ENCODE measurements at places on chromosomes 2 and 18. TPM values are rescaled to one million over a fixed set of nuclear protein-coding genes. Genes with fewer than 3 reads are reported as not detected.

DNA sequence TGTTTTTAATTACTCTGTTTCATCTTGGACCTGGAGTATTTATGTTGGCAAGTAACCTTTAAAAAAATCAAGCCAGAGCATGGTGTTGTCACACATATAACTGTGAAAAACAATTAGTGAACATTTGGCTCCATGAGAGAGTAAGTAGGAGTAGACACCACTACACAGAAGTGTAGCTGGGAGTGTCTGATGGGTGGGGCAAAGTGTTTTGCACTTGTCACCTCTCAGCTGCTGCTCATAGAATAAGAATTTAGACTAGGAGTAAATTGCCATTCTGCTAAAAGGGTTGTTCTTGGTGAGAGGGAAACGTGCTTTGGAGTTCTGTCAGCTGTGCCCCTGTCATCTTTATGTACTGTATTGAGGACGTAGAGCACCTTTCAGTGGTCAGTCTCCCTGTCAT, 114.5 kb downstream of the TTC27 start:
- no peaks in the 10 kb centered on the region for H3K27me3 ChIP-seq
- no peak overlapping the region for H3K4me3 ChIP-seq
- H3K36me3 ChIP-seq, result peaks cover 10% of the 10 kb centered on the region

DNA sequence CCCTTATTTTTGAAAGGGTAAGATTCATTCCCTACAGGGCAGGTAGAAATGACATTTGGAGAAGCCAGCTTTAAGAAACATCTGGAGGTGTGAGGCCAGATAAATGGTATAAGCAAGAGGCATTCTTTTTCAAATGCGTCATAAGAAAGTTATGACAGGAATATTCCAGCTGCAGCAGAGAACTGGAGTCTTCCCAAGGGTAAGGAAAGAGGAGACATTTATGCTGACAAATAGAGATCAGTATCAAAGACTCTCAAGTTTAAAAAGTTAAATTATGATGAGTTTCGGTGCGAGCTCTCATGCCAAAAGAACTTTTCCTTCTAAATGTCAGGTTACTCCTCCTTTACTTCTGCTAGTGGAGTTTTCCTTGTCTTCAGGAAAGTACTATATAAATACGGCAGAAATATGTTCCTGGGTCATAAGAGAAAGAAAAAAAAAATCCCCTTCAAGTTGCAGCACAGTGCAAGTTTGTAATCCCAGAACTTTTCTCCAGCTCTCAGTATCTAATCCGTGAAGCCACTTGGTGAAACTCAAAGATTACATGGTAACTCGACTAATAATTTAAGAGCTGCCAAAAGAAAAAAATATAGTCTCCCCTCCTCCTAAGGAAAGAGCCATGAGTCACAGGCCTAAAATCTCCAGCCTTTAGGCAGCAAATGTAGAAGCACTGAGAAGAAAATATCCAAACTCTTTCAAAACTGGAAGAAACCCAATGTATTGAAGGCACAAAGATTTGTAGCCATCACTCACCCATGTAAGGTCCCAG, 428.1 kb downstream of the MEIS1 start:
- no peaks in the 10 kb centered on the region for H3K4me1 ChIP-seq
- H3K36me3 ChIP-seq, result no peaks in the 10 kb centered on the region
- no peak overlapping the region for H3K4me3 ChIP-seq
- no peak overlapping the region for H3K27ac ChIP-seq

The DCDC2C gene
- total RNA-seq, result not detected

The ZNF892 gene
- total RNA-seq, result 2.0 TPM

DNA sequence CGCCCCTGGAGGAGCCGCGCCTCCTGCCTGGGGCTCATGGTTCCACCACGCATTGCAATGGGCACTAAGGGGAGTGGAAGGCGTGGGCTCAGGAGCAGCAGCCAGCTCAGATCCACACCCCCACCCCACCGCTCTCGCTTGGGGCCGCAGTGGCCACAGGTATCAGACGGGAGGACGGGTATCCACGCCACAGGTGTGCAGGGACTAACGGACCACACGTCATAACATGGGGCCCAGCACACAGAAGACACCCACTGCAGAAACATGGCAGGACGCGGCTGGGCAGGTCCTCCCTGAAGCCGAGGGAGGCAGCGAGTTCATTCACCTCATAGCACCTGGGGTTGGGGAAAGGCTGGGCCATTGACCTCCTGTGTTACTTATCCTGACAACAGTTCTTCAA, 13.0 kb downstream of the HDAC4 start:
- no peak overlapping the region for H3K27ac ChIP-seq
- H3K36me3 ChIP-seq, result peaks cover 2% of the 10 kb centered on the region
- no peak overlapping the region for H3K4me3 ChIP-seq
- DNase-seq, result no peak
- peaks cover 9% of the 10 kb centered on the region for H3K4me1 ChIP-seq

- peaks cover 2% of the 10 kb centered on the region for H3K36me3 ChIP-seq
- no peaks in the 10 kb centered on the region for H3K27me3 ChIP-seq
- H3K27ac ChIP-seq, result no peak overlapping the region
- DNase-seq, result no peak
These were observed 113.7 kb upstream of the ZFP36L2 start for GRCh38 chr2:43340066-43340465.

GRCh38 chr18:40414155-40414754, 1540.8 kb upstream of the PIK3C3 start:
- no peaks in the 10 kb centered on the region for H3K36me3 ChIP-seq
- no peak overlapping the region for H3K4me3 ChIP-seq
- no peaks in the 10 kb centered on the region for H3K4me1 ChIP-seq
- H3K27me3 ChIP-seq, result no peaks in the 10 kb centered on the region

- peak overlapping the region; percentile 90 for H3K27ac ChIP-seq
- DNase-seq, result no peak
- H3K36me3 ChIP-seq, result no peaks in the 10 kb centered on the region
- peaks cover 36% of the 10 kb centered on the region for H3K4me1 ChIP-seq
- H3K4me3 ChIP-seq, result peak overlapping the region; percentile 82
- no peaks in the 10 kb centered on the region for H3K27me3 ChIP-seq
These were observed 69.3 kb upstream of the MCFD2 start for GRCh38 chr2:46984642-46985476.

DNA sequence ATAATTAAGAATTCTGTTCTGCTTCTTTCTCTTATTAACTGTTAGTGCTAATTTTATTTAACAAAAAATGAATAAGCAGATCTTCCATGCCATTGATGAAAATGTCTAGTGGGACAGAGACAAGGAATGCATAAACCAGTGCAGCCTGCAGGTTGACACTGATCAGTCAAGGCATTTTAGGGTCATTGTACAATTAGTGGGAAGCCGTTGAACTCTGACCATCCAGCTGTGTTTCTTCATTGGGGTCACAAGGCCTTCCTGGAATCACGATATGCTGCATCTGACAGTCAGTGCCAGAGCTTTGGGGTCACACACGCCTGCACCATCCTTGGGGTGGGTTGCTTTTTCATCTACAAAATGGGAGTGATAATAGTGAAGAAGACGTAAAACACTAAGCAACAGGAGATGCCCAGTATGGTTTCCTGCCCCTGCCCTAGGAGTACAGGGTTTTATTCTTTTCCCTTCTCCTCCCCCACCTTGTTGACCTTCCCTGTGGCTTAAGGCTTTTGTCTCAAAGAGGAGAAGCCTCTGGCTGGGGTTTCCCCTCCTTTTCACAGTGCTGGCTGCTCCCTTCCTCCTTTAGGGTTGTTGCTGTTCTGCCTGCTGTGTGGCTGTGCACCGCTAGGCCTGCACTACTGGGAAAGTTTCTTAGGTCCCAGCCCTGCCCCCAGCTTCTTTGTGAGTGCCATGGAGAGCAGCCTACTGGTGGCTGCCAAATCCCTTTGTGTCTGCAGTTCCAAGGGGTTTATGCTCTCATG, 245.6 kb downstream of the TPGS2 start:
- H3K27me3 ChIP-seq, result peaks cover 5% of the 10 kb centered on the region
- H3K27ac ChIP-seq, result no peak overlapping the region
- H3K4me3 ChIP-seq, result no peak overlapping the region

DNA sequence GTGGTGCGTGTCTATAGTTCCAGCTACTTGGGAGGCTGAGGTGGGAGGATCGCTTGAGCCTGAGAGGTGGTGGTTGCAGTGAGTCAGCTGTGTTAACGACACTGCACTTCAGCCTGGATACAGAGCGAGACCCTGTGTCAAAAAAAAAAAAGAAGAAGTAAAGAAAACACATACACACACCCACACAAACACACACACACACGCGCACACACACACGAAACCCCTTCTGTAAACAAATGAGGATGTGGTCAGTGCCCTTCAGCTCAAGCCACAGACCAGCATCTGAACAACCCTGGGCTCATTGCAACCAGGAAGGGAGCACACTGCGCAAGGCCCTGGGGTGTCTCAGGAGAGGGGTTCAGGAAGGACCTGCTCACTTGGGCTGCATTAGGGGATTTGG, 47.9 kb upstream of the KCNF1 start:
- H3K36me3 ChIP-seq, result peaks cover 7% of the 10 kb centered on the region
- no peak for DNase-seq
- no peak overlapping the region for H3K27ac ChIP-seq

DNA sequence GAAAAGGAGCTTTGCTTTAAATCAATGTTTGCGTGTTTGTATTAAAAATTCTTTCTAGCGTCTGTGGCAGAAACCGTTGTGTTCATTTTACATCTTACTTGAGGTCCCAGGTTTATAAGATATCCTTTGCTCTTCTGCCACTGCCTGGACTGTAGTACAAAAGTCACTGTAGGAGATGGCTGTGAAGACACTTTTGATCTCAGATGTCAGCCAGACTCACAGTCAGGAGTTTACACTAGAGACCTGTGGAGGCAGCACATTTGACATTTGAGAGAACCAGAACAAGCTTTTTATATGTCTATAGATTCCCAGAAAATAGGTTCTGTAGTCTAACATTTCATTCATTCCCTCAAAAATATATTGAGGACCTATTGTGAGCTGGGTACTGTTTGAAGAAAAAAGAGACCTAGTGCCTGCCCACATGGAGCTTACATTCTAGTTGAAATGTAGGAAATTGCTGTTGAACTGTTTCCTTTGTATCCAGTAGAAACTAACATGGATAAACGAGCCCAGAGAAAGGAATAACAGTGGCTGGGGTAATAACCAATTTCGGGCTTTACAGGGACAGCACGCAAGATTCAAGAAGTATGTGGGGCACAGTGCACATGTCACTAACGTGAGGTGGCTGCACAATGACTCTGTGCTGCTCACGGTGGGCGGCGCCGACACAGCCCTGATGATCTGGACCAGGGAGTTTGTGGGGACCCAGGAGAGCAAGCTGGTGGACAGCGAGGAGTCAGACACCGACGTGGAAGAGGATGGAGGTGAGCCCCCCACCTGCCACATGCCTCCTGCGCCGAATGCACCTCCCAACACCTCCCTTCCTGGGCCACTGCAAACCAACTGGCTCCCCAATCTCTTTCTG, 122.3 kb downstream of the RTN4 start:
- no peaks in the 10 kb centered on the region for H3K4me1 ChIP-seq
- peaks cover 12% of the 10 kb centered on the region for H3K27me3 ChIP-seq
- DNase-seq, result no peak
- no peaks in the 10 kb centered on the region for H3K36me3 ChIP-seq
- no peak overlapping the region for H3K27ac ChIP-seq

The LIMS3 gene
- 1.3 TPM for total RNA-seq

DNA sequence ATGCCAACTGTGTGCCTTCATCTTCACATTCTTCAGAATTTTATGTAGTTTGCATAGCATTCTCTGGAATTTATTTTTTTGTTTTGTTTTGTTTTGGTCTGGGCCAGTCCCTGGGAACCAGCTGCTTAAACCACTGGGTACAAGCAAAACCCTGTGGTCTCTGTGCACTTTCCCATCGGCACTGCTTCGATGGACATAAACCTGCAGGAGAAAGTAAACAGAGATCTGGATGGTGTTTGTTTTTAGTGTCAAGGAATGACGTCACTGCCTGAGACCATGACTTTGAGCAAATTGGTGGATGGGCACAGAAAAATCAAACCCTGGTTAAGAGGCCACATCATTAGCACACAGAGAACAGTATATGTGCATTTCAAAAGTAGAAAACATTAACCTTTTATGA, 64.7 kb upstream of the RASGRP3 start:
- H3K36me3 ChIP-seq, result peaks cover under 1% of the 10 kb centered on the region
- peaks cover 8% of the 10 kb centered on the region for H3K27me3 ChIP-seq
- H3K4me3 ChIP-seq, result no peak overlapping the region
- no peak for DNase-seq
- H3K27ac ChIP-seq, result no peak overlapping the region
- H3K4me1 ChIP-seq, result no peaks in the 10 kb centered on the region

DNA sequence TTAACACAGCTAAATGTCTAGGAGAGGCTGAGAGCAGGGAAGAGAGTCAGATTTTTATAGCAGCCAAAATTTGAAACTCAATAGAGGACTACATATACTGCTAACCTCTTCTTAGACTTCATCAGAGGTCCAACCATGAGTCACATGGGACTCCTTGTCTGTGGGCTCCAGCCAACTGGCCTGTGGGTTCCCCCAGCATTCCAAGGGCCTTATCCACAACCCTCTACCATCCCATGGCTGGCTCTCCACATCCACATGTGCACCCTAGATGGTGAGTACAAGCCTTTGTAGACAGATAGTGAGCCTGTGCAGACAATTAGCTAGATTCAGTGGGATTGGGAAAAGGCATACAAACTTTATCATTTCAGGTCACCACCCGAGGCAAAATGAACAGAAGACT, 901.9 kb upstream of the ZEB2 start:
- no peaks in the 10 kb centered on the region for H3K4me1 ChIP-seq
- no peak overlapping the region for H3K4me3 ChIP-seq
- H3K27ac ChIP-seq, result no peak overlapping the region

DNA sequence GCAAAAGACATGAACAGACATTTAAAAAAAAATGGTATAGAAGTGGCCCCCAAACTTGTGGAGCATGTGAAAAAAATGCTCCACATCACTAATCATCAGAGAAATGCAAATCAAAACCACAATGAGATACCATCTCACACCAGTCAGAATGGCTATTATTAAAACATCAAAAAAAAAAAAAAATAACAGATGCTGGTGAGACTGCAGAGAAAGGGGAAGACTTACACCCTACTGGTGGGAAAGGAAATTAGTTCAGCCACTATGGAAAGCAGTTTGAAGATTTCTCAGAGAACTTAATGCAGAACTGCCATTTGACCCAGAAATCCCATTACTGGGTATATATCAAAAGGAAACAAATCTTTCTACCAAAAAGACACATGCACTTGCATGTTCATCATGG, 164.8 kb downstream of the RIT2 start:
- no peak overlapping the region for H3K4me3 ChIP-seq
- H3K36me3 ChIP-seq, result no peaks in the 10 kb centered on the region
- no peaks in the 10 kb centered on the region for H3K27me3 ChIP-seq
- H3K27ac ChIP-seq, result no peak overlapping the region
- no peak for DNase-seq
